ENCODE measurements at places on chromosomes 6 and 20.

- DNase-seq = no peak
Measured at GRCh38 chr20:10642856-10643559, 30.8 kb downstream of the JAG1 start.

GRCh38 chr6:37171970-37172812 lies 2.2 kb downstream of the PIM1 start:
- peak; percentile 90 for DNase-seq

DNA sequence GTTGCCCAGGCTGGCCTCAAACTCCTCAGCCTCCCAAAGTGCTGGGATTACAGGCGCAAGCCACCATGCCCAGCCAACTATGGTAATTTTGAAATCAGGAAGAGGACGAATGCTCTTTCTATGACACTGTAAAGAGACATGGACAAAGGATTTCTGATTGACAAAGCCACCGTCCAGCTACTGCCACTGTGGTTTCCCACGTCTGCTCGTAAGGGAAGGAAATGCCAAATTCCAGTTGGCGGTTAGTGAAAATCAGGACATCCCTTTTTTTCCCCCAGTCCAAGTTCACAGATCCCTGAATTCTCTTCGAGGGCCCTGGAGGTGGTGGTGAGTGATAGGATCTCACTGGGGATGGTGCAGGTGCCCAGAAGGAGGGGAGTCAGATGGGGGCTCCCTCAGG lies 31.2 kb downstream of the SNAI1 start:
- DNase-seq = no peak

GRCh38 chr6:69732640-69733039 lies 64.2 kb downstream of the LMBRD1 start:
- no peak for DNase-seq

DNA sequence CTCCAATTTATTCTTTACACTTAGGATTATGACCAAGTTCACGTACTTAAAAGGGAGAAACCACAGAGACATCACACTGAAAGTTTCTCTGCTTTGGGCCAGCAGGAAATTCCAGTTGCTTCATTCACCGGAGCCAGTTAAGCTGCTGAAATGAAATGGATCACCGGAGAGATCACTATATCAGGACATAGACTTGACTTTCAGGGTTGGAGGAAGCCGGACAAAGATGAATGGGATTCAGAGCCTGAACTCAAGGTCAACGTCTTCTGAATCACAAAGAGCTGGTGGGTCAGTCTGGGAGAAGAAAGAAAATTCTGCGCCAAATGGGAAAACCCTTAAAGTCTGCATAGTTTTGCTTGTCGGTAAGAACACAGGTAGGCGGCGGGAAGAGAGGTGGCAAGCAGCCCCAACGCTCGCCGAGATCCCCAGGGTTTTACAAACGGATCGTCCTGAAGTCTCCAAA lies 81.9 kb upstream of the CCDC28A start:
- no peak for DNase-seq

- no peak for DNase-seq
Measured at GRCh38 chr20:46051556-46052308, 22.7 kb downstream of the SLC12A5 start.

DNA sequence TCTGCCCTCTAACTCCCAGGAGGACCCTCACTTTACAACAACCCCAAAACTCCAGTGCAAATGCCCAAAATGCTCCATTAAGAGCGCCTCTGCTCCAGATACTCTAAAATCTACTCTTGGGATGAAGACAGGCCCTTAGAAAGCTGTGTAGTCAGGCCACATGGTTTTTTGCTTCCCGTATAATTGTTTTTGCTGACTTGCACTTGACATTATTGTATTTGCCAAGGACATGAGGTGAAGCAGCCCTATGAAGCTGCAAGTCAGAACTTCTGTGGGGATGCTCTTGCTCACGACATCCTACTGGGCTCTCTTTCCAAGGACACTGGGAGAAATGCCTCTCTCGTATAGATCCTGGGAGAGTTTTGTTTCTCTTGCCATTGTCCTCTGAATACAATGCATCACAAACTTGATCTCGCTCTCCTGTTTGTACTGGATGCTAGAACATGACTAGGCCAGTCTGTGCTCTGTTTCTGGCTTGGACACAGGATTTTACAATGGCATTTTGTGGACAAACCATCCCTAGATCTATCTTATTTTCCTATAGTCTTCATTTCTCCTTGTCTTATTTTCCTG lies 177.2 kb upstream of the DTNBP1 start:
- DNase-seq = no peak

GRCh38 chr6:95636552-95637431 lies 59.5 kb downstream of the MANEA start:
- DNase-seq = no peak

- no peak for DNase-seq
Measured at GRCh38 chr6:94323853-94324252, 904.5 kb upstream of the EPHA7 start.

DNA sequence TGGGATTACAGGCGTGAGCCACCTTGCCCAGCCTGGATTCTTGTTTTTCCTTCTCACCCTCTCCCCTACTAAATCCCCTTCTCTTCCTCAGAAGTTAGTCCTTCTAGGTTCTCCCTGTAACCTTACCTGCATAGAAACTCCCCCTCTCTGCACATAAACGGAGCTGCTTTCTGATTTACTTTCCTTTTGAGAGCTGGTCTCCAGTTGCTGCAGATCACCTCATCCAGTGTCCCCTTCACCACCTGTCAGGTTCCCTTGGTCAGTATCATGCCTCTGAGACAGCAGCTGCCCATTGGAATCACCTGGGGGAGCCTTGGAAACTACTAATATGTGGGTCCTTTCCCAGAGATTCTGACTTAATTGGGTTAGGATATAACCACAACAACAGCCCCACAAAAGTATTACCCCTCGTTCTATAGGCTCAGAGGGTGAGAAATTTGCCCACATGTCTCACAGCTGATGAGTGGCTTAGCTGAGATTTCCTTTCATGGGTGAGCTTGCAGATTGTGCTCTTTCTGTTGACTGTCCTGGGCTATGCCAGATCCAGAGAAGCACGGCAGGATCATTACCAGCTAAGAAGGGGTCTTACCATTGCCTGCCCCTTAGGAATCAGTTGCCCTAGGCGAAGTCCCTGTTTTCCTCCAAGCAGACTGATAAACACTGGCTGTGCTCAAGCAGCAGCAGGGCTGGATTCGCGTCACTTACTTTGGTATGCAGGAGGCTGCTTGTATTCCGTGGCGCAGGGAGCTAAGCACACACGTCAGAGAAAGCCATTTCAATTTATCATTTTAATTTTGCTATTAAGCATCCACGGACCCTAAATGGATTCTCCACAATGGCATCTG lies 51.3 kb downstream of the AKAP12 start:
- DNase-seq = no peak

- DNase-seq = no peak
Measured at GRCh38 chr6:142784344-142784743, 160.6 kb downstream of the HIVEP2 start.

All from T-cell (primary cell).